ENCODE measurements at places on chromosomes 12 and 14.

- DNase-seq: no peak
Observed at GRCh38 chr14:53896726-53897125, 59.9 kb downstream of the BMP4 start.

DNA sequence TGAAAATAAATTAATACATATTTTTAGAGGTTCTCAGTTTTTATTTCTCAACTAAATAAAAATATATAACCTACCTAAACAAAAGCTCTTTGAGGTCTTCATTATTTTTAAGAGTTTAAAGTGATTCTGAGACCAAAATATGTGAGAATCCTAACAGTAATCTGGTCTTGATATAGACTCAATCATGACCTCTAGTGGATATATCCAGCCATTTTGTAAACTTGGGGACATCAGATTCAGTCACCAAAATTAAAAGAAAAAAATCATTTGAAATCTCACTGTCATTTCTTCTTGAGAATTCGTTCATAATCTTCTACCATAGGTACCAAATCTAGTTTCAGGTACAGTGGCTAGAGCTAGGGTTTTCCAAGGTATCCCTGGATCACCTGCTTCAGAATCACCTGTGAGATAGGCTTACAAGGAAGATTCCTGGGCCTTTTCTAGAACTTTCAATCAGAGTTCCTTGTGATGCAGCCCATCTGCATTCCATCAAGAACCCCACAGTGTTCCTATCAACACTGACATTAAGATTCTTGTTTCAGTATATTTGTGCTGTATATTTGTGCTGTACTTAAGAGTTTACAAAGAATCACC, 214.9 kb downstream of the ADAMTS20 start:
- DNase-seq: no peak

DNA sequence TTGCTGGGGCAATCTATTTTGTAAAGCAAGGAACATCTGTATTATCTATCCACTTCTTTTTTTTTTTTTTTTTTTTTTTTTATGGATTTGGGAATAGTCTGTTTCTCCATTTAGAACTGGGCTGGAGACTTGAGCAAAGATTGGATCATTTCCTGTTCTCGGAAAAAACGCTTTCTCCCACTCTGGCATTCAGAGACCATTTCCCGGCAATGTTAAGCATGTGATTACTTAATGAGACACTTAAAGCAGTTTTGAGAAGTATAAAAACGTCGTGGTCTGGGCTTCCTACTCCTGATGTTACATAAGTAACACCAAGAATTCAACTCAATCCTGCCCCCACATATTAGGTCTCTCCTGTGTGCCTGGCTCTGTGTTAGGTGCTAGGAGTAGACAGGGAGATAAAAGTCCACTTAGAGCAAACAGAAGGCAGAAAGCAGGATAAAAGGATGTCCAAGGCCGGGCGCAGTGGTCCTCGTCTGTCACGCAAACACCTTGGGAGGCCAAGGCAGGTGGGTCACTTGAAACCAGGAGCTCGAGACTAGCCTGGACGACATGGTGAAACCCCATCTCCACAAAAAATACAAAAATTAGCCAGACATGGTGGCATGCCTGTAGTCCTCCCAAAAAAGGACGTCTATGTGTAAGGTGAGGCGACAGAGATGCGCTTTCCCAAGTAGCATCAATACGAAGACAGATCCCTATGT, 152.1 kb upstream of the GSC start:
- DNase-seq: no peak

GRCh38 chr12:94186278-94187241, 38.2 kb downstream of the PLXNC1 start:
- DNase-seq: peak; percentile 62

GRCh38 chr12:131441060-131441396, 269.9 kb upstream of the SFSWAP start:
- DNase-seq: no peak

DNA sequence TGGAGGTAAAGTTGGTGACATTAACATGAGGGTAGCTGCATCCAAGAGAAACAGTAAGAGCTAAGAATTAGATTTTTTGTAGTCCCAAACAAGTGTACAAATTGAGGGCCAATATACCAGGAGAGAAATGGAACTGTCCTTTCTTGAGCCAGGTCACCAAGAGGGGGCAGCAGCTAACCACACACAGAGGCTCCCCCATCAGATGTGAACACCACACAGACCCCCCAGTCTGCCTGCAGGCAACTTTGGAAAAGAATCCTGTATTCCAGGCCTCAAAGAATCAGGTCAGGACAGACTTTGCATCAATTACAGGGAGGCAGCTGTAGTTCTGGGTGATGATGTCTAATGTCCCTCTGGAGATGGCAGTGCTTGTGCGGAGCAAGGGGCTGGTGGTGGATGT, 77.9 kb downstream of the SPTB start:
- DNase-seq: no peak

GRCh38 chr12:131011165-131012079, 57.7 kb downstream of the ADGRD1 start:
- DNase-seq: no peak

- no peak for DNase-seq
Observed at GRCh38 chr12:116861320-116861719, 19.9 kb downstream of the HRK start.

DNA sequence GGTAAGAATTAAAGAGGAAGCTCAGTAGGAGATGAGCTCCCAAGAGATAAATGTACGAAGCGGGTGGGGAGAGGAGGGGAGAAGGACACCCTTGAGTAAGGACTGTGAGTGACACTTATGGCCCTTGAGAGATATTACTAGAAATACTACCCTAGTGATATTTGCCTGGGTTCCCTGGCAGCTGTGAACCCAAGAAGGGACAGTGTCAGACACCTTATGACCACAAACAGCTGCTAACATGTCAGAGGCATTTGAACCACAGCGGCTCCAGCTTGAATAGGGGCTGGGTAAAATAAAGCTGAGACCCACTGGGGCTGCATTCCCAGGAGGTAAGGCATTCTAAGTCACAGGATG, 19.6 kb upstream of the SLC6A12 start:
- DNase-seq: no peak

DNA sequence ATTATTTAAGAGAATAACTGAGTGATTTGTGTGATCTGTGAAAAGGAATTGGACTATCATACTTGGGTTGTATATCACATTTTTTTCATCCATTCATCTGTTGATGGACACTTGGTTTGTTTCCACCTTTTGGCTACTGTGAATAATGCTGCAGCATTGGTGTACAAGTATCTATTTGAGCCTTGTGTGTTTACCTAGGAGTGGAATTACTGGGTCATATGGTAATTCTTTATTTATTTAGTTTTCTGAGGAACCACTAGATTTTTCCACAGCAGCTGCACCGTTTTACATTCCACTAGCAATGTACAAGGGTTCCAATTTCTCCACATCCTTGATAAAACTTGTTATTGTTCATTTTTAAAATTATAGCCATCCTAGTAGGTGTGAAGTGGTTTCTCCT, 56.1 kb downstream of the APAF1 start:
- no peak for DNase-seq

DNA sequence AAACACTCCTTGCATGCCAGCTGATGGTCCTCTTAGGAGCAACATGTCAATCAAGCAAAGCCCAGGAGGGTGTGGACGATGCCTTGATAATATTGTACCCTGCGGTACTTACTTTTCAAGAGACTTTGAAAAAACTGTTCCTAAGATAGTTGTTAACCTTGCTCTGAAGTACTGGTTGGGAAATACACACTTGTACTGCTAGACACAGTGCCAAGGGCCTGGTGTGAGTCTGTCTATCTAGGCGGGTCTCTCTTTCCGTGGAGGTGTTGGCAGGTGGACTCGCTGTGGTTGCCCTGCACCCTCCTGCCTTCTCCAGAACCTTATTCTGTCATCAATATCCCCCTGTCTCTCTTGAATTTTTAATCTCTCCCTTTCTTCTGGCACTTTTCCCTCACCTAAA, 189.4 kb downstream of the NRXN3 start:
- no peak for DNase-seq

DNA sequence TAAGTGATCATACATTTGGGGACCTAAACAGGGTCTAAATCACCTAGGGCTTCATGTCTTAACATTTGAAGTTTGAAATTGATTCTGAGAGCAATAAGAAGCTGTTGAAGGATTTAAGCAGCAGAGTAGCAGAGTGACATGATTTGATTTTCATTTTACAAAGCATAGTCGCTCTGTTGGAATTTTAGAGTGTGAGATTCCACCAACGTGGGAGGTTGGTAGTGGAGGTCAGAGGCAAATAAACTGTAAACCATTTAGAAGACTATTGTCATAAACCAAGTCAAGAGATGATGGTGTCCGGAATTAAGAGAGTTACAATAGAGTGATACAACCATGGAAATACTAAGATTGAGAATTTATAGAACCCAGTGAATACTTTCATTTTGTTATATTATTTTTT, 52.7 kb upstream of the ZDHHC17 start:
- no peak for DNase-seq

- no peak for DNase-seq
Observed at GRCh38 chr12:14454098-14454907, 88.8 kb downstream of the ATF7IP start.

DNA sequence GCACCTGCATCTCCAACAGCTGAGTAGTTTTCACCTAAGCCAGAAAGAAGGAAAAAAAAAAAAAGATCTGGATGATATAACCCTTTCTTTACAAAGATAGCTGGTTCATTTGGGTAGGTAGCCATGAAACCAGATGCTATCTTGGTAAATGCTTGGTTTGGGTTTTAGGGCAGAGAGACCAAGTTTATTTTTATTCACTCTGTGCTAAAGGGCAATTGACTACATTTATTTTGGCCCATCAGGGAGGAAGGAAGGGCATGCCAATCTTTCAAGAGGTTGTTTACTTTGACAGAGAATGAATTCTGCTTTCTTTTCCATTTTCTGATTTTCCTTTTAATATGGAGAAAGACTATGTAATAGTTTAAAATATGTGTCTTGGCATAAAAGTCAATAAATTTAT, 91.0 kb downstream of the NTN4 start:
- no peak for DNase-seq

GRCh38 chr14:105356927-105357326, 41.4 kb upstream of the TEX22 start:
- DNase-seq: no peak

Measured in upper lobe of left lung (tissue), 6 donors.